EH (cell line): ENCODE measurements at places on chromosomes 3 and 15.

- DNase-seq: peak; percentile 6
Measured at GRCh38 chr15:70426096-70426821, 328.5 kb upstream of the TLE3 start.

- peak; percentile 93 for DNase-seq
Measured at GRCh38 chr3:39383881-39384664, 903 bp downstream of the SLC25A38 start.

DNA sequence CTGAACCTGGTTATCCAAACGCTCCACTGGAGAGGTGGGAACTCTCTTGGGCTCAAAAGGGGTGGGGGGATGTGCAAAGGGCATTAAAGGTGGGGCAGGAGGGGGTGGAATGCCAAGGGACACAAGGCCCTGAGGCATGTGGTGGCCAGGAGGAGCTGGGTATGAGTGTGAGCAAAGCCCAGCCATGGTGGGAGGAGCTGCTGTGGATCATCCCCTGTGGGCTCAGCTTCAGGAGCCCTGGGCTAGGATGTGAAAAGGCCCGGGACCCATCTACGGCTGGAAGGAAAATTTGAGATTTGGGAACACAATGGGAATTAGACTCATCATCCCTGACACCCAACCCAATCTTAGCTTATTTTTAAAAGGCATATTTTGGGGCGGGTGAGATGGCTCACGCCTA, 33.3 kb downstream of the MGLL start:
- peak; percentile 47 for DNase-seq

DNA sequence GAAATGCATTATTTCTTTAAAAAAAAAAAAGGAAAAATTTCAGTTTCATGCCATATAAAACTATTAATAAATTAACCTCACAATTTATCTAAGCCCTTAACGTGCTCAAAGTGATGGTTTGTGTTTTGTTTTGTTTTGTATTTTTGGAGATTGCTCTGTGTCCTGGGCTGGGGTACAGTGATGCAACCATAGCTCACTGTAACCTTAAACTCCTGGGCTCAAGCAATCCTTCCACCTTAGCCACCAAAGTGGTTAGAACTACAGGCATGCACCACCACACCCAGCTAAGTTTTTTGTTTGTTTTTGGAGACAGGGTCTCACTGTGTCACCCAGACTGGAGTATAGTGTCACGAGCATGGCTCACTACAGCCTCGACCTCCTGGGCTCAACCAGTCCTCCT, 180.7 kb downstream of the UBE2E2 start:
- DNase-seq: no peak

DNA sequence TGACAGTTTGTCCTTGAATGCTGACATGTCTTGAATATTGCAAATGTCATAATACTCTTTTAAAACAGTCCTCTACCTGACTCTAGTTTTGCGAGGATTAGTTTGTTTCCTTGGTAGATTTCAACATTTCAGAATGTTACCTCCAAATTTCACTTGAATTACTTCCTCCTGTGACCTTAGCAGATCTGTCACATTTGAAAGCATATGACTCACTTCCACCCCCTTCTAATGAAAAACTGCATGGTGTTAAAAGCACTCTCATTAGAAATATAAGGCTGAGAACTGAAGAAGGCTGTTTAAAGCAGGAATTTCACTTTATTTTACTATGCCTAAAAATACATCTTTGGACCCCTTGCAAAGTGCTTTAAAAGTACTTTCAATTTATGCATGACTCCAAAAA, 598.7 kb upstream of the TGFBR2 start:
- DNase-seq: peak; percentile 30
